ENCODE measurements at places on chromosomes 6 and 20. TPM values are rescaled to one million over a fixed set of nuclear protein-coding genes. Genes with fewer than 3 reads are reported as not detected.

DNA sequence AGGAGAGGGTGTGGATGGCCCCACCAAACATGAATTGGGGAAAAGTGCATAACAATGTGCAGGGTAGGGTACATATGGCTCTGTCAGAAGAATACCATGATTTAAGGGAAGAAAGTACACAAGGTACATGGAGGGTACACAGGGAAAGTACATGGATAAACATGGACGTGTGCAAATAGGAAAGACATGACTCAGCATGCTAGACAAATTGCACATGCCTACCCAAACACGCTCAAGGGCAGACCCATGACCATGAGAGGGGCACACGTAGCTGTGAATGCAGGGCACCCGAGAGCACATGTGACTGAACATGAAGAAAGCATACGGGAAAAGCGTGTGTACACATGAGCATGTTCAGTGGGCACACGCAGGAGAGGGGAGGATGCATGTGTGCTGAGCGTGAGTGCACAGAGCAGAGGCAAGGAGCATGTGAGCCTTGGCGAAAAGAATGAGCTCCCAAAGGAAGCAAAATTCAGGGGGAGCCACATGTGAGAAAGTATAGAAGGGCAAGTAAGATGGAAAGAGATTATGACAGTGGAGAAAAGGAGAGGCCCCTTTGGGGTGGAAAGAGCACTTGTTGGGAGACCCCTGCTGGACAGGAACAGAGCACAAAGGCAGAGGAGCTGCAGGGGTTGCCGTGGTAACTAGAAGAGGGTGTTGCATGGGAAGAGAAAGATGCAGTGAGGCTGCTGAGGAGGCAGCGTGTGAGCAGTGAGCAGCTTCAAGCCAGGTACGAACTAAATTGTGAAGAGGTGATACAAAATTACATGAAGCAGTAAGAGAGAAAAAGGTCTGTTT lies 17.8 kb downstream of the OR2H2 start:
- no peak for DNase-seq

DNA sequence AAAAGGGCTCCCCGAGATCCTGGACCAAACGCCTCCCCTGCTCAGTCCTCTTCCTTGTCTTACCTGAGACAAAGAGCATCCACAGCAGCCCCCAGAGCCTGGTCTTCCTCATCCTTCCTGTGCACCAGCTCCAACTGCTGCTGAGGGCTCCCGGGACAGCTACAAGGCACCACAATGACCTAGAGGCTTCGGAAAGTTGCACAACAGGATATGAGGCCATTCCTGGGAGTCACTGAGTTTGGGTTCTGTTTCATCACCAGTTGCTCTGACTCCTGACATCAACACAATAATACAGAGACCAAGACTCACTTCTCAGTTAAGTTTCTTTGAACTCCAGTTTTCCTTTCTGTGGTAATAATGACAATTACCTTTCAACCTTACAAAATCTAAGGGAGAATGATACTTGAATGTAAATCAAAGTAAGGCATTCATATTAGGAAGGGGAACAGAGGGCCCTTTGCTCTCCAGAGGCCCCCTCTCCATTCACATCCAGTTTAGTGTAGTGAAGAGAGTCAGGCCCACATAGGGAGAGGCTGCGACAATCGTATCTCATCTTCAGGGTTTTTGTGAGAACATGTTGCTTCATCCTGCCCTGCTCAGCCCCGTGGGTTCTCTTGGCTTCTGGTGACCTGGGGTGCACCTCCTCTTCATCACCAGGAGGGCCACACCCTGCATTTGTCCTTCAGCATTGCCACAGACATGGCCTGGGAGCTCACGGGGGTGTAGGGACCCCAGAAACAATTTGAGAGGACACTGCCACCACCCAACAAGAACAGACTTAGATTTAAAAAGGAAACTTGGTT lies at the start of gene TREM1:
TSS of gene TREM1 (minus strand) at position 139 of the 803 bp plus-strand sequence. CDS start at position 112, 27 bp downstream.
- DNase-seq, result peak; percentile 76

- DNase-seq, result no peak
Observed at GRCh38 chr6:112409311-112409710, 62.2 kb downstream of the RFPL4B start.

GRCh38 chr6:109794201-109794923 lies 103.3 kb downstream of the FIG4 start:
- DNase-seq, result no peak

Gene WFDC10B
- total RNA-seq, result not detected
